ENCODE measurements at places on chromosomes 5 and 9.
A peak's percentile ranks its signal among the peaks of the same experiment; 100 is the strongest.

- DNase-seq, result no peak
Measured at GRCh38 chr5:41967401-41967800, 42.3 kb downstream of the FBXO4 start.

- no peak for DNase-seq
Measured at GRCh38 chr9:15485836-15486666, 24.7 kb downstream of the PSIP1 start.

DNA sequence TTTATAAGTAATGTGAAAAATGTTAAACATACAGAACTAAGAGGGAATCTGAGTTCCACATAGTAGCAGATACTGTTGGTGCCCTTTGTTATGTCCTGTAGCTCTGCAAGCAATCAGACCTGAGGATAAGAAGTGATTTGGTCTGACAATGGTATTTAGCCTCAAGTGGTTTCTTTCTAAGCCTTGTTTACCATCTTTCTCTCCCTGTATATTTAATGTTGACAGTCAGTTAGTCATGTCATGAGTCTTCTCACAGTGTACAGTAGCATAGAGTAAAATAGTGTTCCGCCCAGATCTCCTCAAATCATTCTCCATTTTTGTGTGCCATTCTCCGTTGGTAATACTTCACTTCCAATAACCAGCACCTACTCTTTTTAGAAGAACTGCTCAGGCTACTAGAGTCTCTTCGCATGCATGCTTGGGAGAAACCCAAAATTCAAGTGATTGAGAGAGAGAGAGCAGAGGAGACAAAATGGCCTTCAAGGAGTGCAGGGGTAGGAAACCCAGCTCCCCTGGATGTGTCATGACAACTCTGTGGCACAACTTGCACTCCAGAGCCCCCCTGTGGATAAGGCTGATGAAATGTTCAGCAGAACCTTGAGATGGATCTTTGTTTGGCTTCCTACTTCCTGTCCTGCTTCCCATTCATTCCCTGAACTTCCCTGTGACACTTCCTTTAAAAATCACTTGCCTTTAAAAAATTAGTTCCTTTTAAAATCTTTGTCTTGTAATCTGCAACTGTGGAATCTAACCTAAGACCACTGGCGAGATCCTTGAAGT lies 129.2 kb upstream of the FST start:
- DNase-seq, result no peak

DNA sequence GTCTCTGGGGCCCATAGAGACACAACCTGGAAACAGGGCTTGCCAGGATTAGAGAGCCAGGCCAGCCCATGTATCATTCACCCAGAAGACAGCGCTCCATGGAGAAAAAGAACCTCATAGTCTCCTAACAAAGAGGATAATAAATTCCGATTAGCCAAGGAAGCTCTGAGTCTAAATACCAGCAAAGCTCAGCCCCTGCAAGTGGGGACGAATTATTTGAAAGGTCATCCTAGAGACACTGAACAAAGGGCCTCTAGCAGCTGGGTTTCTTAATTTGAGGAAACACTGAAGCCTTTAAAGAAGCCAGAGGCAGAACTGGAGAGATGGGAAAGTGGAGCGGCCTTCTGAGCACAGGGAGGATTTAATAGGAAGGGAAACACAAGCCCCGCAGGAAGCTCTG lies 287.1 kb upstream of the ZNF462 start:
- no peak for DNase-seq

DNA sequence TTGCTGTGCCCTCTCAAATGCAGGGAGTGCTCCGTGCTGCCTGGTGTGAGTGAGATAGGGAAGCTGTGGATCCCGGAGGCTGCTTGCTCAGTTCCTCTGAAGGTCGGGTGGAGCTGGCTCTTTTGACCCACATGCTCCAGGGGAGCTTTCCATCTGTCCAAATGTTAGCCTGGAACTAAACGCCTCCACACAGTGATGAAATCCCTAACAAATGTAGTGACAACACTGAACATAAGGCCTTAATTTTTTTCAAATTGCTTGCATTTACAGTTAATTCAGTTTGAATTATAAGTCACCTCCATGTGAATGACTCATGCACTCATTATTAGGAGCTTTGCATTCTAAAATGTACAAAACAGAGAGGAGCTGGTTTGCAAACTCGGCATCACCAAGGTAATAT lies 27.0 kb downstream of the PRDM6 start:
- DNase-seq, result peak; percentile 75

DNA sequence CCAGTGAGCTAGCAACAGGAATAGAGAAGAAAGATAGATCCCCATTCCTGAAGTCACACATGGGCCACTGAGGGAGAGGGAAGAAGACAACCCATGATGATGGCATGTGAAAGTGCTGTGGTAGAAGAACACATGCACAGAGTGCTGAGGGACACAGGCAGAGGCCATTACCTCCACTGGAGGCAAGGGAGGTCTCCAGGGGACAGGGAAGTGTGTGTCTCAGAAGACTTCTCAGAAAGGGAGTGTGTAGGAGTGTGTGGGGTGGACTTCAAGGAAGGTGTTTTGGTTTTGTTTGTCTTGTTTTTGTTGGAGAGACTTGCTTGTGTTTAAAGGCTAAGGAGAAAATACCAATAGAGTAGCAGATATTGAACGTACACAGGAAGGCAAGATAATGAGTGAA lies 77.0 kb upstream of the SMARCA2 start:
- no peak for DNase-seq

DNA sequence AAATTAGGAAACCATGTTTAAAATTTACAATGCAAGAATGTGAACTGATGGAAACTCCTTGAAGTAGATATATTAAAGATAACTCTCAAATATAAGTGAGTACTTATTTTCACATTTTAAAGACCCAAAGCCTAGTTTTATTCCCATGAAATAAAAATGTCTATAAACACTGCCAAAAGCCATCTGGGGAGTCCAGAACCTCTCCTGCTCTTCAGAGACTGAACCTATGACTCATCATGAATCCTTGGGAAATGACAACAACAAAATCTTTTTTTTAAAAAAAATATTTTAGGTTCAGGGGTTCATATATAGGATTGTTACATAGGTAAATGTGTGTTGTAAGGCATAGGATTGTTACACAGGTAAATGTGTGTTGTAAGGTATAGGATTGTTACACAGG lies 33.8 kb upstream of the FYB1 start:
- no peak for DNase-seq

GRCh38 chr9:109922617-109923470 lies 142.8 kb downstream of the PALM2AKAP2 start:
- no peak for DNase-seq

GRCh38 chr9:136625101-136626065 lies 37.3 kb upstream of the EGFL7 start:
- DNase-seq, result no peak

DNA sequence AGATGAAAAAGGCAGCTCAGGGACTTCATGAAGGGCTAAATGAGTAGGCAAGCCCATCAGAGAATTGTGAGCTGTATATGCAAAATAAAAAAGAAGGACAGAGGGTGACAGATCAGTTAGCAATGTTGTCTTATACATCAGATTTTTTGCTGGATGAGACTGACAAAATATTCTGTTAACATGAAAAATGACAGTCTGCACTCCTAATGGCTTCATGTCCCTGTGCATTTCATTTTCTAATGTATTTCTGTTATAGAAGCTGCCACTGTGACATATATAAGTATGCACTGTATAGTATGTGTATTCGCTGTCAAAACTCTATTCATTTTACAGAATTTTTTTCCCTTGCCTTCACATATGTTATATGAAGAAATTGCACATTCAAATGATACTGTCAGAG lies 559.5 kb downstream of the DMRTA1 start:
- no peak for DNase-seq

- DNase-seq, result no peak
Measured at GRCh38 chr5:122310889-122311288, 1.1 kb upstream of the SNCAIP start.

DNA sequence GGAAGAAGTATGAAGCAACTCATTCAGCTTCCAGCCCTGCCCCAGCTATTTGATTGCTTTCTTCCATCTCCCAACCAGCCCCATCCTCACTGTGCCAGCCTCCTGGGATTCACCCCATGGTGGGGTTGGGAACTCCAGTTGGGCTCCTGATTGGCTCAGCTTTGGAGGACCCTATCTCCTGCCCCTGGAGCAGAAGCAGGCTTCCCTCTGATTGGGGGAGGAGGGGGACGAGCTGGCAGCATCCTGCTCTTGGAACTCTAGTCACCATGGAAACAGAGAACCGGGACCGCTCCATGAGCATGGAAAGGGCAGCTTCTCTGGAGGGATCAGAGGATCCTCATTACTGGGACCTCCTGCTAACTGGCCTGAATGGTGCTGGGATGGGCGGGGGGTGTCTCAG lies 2.6 kb downstream of the SLC6A7 start:
- no peak for DNase-seq

DNA sequence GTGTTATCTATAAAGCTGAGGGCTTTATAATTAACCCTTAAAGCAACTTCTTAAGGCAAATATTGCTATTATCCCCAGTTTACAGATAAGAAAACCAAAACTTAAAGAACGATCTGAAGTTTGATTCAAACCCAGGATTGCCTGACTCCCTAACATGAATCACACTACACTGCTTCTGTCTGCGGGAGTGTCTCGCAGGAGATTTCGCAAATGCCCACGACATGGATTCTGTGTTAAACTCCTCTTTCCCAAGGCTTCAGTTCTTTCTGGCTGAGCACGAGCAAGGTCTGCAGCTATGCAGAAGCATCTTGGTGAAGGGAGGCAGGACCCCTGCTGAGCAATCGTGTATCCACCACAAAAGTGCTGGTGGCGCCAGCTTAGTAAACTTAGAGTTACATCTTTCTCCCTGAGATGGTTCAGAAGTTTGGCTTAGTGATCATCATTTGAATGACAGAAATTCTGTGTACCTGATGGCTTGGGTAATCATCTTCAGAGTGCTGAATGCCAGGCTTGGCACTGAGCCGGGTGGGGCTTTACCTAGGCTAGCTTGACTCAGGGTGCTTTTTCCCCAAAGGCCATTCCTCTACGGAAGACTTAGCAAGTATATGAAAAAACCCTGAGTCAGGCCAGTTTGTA lies 81.4 kb upstream of the PIK3R1 start:
- DNase-seq, result no peak

GRCh38 chr5:176167800-176168199 lies 70.4 kb upstream of the SIMC1 start:
- no peak for DNase-seq

DNA sequence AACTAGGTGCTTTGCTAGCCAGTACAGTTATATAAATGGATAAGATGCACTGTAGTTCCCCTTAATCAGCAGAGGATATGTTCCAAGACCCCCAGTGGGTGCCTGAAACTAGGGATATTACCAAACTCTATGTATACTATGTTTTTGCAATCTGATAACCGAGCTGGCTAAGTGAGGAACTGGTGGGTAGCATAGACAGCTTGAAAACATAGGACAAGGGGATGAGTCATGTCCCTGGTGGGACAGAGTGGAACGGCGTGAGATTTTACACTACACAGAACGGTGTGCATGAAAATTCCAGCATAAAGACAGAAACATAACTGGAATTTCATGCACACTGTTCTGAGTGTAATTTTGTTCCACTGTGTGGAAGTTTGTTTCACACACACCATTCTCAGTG lies 86.9 kb downstream of the BASP1 start:
- no peak for DNase-seq

DNA sequence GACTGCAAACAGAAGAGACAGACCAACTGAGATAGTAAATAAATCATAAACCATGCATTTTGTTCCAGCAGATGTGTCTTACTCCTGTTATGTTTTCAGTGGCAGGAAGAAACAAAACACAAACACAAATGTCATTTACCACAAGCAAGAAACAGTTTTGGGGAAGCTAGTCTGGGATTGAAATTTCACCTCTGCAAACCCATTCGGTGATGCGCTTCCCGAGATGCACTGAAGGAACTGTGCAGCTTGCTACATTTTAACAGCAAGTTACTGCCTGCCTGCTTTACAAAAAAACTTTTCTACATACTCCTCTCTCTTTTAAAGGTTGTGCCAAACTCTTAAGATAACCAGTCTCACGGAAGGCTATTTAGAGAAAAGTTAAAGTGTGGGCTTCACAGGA lies 3.2 kb downstream of the MACROH2A1 start:
- no peak for DNase-seq

DNA sequence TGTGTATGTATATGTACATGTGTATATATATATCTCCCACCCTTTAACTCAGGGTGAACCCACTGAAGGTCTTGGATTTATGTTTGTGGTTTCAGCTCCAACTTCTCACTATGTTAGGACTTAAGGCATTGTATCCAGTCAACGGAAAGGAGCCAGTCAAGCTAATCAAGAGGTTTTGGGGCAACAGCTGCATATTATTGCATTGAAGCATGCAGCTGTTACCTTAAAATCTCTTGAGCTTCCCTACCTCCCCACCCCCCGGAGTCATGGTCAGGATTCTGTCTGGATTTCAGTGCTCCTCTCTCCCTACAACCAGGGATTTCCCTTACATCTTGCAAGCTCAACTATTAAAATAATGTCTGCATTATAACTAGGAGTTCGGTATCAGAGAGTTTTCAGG lies 399.5 kb downstream of the SPOCK1 start:
- no peak for DNase-seq

DNA sequence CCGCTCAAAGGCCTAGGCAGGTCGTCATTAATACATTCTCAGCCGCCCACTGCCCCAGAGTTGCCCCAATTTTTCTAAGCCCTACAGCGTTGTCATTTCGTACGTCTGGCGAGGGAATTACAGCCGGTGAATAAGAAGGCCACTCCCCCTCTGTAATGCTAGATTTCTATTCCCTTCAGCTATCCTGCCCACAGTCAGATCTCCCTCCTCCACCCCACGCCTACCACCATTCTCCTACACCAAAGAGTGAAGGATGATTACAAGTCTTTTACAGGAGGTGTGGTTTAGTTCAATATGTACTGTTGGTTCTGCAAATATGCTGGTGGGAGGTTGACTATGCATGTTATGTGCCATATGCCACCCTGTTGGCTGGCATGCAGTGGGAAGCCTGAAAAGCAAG lies 83.7 kb upstream of the SMIM15 start:
- DNase-seq, result no peak
